ENCODE measurements at places on chromosomes 12 and 14.

GRCh38 chr14:90087433-90087832 lies 25.6 kb downstream of the KCNK13 start:
- peak; percentile 28 for DNase-seq

DNA sequence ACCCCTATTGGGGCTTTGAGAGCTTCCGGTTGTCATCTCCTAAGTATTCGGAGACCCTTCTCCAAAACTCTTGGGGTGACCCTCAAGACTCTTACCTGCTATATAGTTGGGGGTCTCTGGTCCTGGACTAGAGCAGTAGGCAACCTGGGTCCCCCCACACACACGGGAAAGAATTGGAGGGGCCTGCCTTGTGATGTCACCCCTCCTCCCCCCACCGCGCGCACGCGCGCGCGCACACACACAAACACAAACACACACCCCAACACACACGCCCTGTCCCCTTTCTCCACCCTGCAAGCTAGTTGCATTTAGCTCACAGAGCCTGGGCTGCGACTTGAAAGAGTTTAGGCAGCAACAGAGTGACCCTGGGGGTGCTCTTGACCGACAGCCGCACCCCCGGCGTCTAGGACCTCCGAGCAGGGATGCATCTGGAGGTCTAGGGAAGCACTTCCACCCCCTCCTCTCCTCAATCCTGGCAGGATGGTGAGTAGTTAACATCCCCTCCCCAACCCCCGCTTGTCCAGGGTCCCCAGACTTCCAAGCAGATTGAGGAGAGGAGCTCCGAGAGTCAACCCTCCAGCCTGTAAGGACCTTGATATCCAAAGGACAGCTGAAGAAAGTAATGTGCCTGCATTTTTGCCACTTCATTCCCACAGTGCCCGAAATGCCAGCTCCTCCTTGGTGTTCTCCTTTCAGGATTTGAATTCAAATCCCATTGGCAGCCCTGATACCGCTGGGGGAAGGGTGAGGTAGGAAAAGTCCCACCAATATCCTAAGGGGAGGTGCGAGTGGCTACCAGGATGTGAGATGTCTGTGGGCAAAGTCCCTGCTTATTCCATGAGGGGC lies 1.4 kb upstream of the DNAJC14 start:
- DNase-seq: no peak

DNA sequence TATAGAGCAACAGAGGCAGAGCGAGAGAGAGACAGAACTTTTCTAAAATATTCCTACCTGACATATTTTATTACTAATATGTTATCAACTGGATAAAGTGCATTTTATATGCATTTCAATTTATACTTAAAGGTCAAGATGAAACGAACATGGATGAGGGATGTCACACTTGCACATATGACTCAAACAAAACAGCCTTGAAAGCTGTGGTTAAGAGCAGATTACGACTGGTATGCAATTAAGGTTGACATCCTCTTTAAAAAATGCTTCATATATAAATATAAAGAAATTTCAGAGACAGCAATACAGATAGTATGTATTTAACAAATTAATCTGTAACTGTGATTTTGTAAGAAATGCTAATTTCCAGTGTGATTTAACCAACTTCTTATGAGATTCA lies 52.5 kb downstream of the LMO3 start:
- DNase-seq: no peak

DNA sequence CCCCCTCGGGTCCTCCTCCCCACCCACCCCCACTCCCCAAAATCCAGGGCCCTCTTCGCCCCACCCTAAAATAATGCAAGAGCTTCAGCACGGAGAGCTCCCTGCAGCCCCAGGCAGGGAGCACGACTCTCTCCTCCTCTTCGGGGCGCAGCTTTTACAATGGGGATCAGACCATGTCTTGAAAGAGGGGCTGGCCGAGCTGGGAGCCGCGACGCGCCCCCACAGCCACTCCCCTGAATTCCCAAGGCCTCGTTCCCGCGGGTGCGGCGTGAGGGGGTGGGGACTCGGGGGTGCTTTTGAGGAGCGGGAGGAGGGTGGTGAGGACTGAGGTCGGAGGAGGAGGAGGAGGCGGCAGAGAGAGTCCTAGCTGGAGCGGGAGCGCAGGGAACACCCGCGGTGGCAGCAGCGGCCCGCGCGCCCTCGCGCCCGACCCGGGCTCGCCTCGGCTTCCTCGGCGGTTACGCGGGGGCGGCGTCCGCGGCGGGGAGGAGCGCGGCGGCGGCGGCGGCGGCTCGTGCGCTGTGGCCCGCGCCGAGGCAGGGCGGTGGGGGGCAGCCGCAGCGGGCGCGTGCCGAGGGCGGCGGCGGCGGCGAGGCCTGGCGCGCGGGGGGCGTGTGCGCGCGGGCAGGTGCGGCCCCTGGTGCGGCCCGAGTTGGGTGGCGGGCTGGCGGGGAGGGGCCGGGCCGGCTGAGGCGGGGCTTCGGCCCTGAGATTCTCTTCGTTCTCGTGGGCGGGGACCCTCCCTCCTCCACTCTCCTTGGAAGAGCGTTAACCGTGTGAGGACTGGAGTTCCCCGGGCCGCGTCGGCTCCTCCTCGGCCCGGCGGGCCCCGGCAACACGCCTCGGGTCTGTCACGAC lies at the start of gene ANKS1B:
ANKS1B (minus strand) TSS at position 666 of the 858 bp plus-strand sequence. CDS start 699 bp downstream, outside the sequence.
- DNase-seq: no peak

GRCh38 chr12:7884689-7885088 lies 12.0 kb upstream of the SLC2A14 start:
- no peak for DNase-seq

DNA sequence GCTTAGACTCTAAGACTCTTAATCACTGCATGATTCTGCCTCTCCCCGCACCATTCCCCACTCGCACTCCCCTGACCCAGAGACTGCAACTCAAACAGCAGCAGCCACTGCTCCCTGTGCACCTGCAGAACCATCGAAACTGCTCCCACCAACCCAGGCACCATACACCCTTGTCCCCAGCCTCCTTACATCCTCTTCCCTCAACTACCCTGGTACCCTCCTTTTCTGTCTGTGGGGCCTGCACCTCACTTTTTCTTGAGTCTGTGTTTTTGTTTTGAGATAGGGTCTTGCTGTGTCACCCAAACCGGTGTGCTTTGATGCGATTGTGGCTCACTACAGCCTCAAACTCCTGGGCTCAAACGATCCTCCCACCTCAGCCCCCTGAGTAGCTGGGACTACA lies 69.4 kb downstream of the RNFT2 start:
- no peak for DNase-seq

GRCh38 chr12:82682326-82682725 lies 4.4 kb upstream of the TMTC2 start:
- DNase-seq: no peak

- no peak for DNase-seq
These were observed 17.0 kb downstream of the NID2 start for GRCh38 chr14:52051871-52052270.

DNA sequence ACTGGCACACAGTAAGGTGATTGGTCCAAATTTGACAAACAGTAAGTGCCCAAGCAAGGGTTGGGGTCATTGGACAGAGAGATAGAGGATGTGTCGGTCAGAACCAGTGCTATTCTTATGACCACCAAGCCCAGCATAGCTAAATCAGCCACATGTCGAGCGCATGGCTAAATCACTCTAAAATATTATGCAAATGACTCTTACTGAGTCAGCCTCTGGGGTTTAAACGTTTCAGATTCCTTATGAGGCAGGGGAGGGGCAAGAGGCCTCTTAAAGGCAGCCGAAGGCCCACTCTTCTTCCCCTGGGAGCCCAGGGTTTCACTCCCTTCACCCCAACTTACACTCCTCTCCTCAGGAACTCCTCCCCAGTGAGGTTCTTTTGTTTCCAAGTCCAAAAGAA lies 603 bp upstream of the ENDOU start:
- no peak for DNase-seq

DNA sequence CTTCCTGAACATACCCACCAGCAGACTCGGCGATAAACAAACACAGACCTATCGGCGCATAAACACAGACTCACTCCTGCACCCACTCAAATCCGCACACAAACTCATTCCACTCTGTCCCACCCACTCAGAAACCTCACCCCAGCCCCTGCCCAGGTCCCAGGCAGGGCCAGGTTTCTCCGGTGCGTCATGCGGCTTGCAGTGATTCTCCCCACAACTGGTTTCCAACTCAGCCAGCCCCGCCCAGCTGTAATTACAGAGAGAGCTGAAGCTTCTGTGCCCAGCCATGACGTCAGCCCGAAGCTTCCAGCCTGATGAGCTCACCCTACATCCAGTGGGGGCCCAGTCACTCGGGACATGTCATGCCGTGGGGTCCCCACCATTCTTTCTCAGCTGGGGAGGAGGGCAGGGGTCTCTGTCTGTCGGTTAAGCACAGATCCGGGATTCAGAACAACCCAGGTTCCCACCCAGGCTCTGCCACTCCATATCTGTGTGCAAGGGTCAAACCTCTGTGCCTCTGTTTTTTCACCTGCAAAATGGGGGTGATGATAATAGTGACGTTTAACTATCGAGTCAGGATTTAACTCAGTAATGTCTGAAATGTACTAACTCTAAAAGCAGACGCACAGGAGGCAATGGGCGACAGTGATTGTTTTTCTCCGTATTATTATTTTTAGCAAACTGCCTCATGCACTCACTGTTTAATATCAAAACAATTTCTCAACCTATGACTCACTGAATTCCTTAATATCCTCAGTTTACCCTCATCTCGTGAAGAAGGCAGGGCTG lies 2.3 kb upstream of the HSPB8 start:
- DNase-seq: peak; percentile 84

DNA sequence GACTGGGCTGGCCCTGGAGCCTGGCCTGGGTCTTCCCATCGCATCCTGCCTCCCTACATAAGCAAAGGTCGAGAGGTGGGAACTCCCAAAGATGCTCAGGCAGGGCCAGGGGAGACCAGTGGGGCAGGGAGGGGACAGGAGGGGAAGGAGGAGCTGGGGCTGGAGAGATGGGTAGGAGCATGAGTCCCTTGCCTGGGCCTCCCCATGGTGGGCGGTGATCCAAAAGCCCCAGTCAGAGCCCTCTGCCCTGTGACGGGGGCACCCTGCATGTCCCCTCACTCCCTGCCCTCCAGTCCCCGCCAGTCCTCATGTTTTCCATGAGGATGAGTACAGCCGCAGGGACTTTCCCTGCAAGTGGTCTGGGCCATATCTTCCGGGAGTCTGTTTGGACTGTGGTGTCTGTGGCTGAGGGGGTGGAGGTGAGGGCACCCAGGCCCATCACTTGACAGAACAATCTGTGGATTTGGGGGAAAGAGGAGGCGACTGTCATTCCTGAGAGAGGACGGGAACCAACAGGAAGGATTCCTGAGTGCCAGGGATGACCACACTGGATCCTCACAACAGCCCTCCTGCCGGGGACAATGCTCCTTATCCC lies 9.3 kb downstream of the BDKRB2 start:
- no peak for DNase-seq

GRCh38 chr12:131682510-131682895 lies 28.4 kb upstream of the SFSWAP start:
- no peak for DNase-seq

DNA sequence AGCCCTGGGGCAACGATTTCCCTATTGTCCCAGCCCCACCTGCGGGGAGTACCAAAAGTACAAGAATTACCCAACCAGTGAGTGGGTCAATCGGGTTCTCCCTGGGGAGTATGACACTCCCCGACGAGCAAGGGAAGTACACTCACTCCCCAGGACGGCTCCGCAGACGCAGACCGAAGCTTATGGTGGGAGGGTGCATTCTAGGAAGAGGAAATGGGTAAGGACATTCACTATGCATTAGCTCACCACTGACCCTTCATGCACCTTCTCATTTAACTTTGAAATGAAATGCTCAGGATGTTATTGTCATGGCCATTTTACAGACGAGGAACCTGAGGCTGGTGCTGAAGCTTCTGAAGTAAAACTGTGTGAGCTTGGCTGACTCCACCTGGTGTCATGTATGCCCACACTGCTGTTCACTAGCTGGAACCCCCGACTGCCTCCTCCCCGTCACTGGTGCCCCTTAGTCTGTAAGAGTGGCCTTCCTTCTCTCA lies 45.8 kb upstream of the TMED10 start:
- no peak for DNase-seq

- DNase-seq: no peak
These were observed 34.6 kb upstream of the PWP1 start for GRCh38 chr12:107650977-107651376.

GRCh38 chr14:32623300-32624093 lies 294.4 kb downstream of the AKAP6 start:
- DNase-seq: no peak

GRCh38 chr12:80101126-80101525 lies 1.8 kb downstream of the OTOGL start:
- no peak for DNase-seq

DNA sequence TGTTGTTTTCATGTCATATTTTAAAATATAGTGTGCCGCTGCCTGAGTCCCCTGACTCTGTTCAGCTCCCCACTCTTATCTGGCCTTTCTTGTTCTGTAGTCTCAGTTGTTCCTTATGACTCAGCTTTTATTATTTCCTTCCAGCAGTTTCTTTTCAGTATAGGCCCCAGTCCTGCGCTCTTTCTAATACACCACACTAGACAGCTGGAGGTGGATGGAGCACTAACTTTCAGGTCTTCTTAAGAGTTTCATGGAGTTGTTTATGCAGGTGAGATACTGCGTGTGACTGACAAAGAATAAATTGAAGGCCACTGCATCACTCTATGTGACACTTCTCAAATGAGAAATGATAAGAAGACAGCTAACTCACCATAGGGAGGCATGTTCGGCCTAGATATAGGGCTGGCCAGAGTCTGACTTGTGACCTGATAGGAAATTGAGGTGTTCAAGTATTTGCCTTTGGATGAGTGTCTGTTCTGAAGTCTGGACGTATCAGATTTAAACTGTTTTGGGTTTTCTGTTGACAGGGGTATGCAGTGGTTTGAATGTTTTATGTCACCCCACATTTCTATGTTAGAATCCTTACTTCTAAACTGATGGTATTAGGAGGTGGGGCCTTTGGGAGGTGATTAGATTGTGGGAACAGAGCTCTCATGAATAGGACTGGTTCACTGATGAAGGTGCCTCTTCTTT lies 60.8 kb upstream of the CLMN start:
- DNase-seq: no peak

GRCh38 chr12:124851342-124851741 lies 12.3 kb downstream of the SCARB1 start:
- no peak for DNase-seq

GRCh38 chr14:52049721-52050588 lies 18.9 kb downstream of the NID2 start:
- no peak for DNase-seq

GRCh38 chr14:100714258-100714892 lies 12.3 kb upstream of the DLK1 start:
- no peak for DNase-seq

GRCh38 chr14:104120281-104120741 lies 18.1 kb upstream of the KIF26A start:
- DNase-seq: no peak

Measured in omental fat pad (tissue), 4 donors.